ENCODE measurements at places on chromosomes 7 and 10.
A peak's percentile ranks its signal among the peaks of the same experiment; 100 is the strongest.

- DNase-seq, result no peak
Measured at GRCh38 chr10:85177767-85178166, 849.4 kb downstream of the CCSER2 start.

- DNase-seq, result no peak
Measured at GRCh38 chr10:54749623-54750022, 51.4 kb downstream of the PCDH15 start.

GRCh38 chr10:102713539-102713813, 721 bp downstream of the ARL3 start:
- DNase-seq, result peak; percentile 72

DNA sequence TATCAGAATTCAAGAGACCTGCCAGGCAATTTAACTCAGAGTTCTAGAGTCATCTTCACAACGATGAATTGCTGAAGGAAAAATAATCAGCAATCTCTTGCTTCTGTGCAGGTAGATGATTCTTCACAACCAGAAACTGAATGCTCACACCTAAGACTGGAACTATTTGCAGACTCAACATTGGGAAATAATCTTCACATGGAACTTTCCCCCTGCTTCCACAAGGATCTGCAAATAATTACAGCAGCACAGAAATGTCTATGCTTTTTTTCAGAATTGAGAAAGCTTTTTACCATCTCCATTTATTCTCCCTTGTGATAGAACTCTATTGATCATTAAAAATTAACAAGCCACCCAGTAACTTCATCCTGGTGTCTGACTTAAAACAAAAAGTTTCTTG, 282.8 kb downstream of the AHR start:
- DNase-seq, result no peak

- no peak for DNase-seq
Measured at GRCh38 chr7:55085511-55086412, 66.9 kb downstream of the EGFR start.

GRCh38 chr7:128387216-128388144, 22.3 kb downstream of the IMPDH1 start:
- peak; percentile 60 for DNase-seq

DNA sequence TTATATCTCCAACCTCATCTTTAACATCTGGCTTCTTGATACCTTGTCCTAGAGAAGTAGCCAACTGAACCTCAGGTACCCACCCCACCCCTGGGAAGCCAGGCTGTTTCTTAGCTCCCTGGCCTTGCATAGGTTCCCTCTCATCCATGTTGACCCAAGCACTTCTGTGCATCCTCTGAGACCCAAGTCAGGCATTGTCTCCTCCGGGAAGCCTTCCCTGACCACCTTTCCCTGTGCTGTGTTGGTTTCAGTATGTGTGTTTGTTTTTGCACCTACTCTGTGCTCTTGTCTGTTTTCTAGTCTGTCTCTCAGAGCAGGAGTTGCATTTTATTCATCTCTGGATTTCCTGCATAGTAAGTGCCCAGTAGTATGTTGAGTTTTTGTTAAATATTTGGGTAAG, 93.4 kb upstream of the ANLN start:
- no peak for DNase-seq

DNA sequence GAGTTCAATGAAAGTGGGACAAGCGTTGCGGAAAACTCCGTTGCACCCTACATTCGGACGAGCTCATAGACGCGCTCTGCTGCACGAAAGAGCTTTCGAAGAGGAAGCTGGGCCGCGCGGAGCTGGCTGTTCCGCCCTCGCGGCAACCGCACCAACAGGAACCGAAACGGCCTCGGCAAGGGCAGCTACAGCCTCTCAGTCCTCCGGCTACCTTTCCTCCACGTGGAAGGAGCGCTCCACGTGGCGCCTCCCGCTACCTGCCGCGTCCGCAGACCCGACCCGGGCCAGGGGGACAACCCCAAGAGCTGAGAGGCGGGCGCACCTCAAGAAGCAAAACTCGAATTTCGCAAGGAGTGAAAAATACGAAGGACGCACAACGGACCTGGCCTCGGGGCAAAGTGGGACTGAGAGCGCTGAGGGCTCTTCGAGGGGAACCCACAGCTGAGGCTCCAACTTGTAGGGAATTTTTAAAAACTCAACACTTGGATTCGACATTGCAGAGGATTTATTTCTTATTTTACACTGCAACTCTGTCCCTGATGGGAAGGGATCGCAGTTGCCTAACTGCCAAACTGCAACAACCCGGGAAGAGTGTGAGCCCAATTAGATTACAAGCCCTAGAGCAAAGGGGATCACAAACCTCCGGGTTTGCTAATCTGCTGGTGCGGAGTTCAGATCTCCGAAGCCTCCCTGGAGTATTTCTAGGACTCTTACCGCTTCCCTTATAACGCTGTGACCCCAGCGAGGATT, 1.4 kb downstream of the HPSE2 start:
- peak; percentile 58 for DNase-seq

DNA sequence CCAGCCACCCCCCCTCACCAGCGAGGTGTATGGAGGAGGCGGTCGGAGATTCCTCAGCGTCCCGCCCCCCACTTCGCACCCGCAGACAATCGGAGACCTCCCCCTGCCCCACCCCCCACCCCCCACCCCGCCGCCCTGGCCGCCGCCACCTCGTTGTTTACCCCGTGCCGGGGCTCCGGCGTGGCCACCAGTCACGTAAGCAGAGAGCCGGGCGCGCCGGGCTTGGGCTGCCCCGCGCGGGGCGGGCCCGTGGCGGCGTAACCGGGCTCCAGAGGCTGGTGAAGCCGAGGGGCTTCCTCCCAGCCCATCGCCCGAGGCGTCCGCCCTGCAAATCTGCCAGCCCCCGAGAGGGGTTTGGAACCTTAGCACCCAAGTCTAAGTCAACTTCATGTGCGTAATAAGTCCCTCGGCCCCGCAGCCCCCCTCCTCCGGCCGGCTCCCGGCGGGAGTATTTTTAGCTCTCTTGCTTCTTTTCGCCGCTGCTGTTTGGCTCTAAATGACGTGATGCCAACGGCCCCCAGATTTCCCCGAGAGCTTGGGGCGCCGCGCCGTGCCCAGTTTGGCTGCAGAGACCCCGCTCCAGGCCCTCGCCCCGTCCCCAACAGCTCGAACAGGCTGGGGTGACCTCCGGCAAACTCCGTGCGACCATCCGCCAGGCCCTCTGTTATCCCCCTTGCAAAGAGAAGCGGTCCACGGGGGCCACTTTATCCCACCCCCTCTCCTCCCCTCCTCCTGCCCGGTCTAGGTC, 2.7 kb downstream of the MXI1 start:
- DNase-seq, result no peak

GRCh38 chr10:32149252-32149955, 93.2 kb upstream of the KIF5B start:
- DNase-seq, result no peak

DNA sequence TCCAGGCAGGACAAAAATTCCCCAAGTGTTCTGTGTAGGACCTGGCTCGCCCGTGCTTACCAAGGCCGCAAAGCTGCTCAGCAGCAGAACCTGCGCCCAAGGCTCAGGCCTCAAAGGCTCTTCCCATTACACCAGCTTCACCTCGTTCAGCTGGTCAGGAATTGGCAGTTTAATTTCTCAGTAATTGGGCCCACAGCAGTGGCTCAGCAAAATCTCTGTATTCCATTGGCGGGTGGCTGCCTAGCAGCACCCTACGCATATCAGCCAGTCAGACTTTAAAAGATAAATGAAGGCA, 5.8 kb downstream of the FZD9 start:
- DNase-seq, result no peak

GRCh38 chr10:12980713-12981306, 20.7 kb downstream of the CCDC3 start:
- no peak for DNase-seq

- no peak for DNase-seq
Measured at GRCh38 chr7:15720849-15721471, 34.5 kb upstream of the MEOX2 start.

DNA sequence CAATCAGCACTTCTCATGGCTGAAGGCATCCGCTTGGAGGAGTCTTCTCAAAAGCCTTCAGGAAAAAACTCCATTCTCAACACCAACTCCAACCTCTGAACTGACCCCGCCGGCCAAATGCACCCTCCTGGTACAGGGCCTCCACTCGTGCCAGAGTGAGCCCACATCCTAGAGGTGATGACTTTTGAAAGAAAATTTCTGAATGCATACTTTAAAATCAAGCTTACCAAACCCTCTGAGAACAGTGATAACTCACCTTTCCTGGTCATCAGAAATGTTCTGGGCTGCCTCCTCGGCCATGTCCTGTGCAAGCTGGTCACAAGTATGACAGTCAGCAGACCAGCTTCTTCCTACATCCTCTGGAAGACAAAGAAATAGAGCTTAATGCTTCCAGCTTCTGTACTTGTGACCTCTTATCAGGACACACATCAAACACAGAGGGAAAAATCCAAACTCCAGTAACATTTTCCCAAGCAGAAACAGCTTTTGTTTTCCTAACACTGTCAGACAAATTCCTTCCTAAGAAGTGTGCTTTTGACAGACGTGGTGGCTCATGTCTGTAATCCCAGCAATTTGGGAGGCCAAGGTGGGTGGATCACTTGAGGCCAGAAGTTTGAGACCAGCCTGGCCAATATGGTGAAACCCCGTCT, at the start of gene PKD1L1:
Gene PKD1L1, minus strand, starts transcription at position 326 of the 650 bp plus-strand sequence. Its CDS starts 26 bp downstream, at position 300.
- no peak for DNase-seq

- DNase-seq, result no peak
Measured at GRCh38 chr10:99435986-99436638, 5.7 kb upstream of the GOT1 start.

DNA sequence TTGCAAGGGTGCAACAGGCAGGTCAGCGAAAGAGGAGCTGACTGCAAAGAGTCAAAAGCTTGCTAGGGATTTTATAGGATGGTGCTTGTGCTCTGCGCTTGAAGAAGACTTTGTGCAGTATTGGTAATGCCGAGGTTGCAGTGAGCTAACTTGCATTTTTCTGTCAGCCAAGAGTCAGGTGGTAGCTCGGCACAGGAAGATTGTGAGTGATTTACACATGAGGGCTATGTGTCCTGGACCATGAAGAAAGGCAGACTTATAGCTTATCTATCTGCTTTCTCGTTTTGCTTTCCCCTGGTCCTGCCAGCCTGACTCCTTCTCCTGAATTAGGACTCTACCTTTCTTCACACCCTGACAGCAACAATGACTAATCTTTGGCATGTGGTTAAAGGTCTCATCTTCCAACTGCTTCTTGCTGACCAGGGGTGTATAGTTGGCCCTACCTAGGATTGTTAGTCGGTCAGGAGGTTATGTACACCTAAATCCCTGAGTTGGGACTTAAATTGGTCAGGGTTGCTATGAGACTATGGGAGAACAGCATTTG, 4.1 kb upstream of the SYPL1 start:
- DNase-seq, result no peak

GRCh38 chr10:7634142-7634894, 32.4 kb downstream of the ITIH5 start:
- DNase-seq, result no peak

- DNase-seq, result no peak
Measured at GRCh38 chr7:114944745-114945625, 23.1 kb downstream of the MDFIC start.

DNA sequence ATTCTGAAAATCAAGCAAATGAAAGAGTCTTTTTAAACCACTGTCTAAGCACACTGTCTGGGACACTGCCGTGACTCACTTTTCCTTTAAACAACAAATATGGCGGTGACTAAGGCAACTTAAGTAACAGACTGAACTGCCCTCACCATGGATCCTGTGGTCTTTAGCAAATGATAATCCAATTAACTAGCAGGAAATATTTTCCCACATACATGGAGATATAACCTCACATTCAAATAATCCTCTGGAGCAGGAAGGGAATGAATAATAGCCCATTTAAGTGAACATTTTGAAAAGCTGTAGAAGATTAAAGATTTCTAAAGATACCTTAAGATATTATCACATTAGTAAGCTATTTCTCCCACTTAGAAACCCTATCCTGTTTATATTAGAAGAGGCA, 40.3 kb upstream of the LRRC17 start:
- DNase-seq, result no peak

- no peak for DNase-seq
Measured at GRCh38 chr10:24039897-24040296, 169.0 kb upstream of the KIAA1217 start.

DNA sequence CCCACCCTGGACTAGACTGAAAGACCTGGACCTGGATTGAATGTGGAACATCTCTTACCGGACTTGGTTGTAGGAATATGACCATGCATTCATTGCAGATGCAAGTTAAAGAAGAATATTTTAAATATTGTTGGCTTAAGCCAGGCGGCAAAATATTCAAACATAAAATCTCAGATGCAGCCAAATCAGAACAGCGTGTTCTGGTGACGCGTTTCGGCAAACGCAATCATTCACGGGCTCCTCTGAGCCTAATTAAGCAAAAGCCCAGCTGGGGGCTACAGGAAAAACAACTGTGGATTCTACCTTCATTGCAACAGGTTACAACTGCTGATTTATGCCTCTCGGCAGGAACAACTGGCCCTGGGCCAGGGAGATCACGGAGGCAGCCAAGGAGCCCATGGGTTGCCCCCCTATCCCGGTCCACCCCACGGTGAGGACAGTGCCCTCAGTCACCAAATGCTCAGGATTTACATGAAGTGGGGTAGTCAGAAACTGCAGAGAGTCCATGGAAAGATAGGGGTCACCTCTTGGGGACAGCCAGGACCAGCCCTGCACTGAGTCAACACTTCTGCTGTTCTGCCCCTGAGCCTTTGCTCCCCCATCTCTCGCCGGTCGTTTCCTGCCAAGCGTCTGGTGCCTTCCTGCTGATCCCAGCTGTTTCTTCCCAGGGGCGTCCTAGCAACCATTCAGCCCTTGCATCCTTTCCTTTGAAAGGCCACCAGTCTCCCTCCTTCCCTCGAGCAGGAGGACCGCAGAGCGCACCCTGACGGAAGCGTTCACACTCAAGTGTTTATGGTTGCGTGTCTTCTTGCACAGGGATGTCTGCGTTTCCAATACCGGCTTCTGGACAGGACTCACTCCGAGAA, 64.4 kb upstream of the SFMBT2 start:
- DNase-seq, result no peak

DNA sequence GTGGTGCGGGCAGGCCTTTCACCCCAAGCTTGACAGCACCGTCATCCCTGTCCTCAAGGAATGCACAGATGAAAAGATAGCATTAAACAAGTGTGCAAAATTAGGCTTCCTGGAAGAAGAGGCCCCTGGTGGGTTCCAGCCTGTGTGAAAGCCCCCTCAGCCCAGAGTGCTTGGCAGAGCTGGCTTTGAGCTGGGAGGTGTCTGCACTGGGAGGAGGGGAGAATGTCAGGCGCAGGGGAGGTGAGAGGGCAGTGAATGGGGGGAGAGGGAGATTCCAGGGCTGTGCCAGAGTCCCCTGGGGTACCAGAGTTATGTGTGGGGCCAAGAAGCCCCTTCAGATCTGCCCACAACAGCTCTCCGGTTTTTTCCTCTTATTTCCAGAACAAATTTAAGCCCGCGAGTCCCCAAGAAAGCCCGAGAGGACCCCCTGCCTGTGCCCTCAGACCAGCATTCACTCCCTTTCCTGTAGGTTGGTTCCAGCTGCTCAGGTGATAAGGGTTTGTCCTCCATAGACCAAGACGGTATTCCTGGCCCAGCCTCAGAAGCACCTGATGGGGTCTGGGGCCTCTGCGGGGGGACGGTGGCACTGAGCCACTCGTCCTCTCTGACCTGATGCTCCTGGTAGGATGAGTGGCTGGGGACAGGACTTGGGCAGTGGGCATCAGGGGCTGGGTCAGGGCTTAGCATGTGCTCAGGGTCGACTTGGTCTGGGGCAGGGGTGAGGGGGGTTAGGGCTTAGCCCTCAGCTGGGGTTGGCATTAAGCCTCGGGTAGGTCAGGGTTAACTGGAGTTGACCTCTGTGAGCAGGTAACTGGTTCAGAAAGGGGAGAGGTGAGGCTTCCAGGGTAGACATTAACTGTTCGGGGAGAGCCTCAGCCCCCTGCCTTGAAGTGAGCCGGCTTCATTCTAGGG, 43.4 kb downstream of the ADCYAP1R1 start:
- no peak for DNase-seq
